ENCODE measurements at places on chromosomes 7 and 10.

DNA sequence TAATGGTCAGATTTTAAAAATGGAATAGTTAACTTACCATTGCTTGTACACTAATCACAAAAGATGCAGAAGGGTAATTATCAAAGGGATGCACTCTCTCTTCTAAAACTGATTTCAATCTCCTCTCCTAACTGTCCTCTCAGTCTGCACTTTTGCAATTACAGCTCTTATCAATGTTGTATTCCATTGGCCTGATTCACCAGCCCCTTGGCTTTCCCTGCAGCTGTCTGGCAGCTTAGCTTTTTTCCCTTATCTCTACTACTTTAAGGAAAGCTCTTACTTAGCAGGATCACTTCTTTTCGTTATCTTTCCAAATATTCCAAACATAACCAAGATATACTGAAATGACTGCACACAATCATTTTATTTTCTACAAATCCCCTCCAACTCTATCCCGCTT is 448.8 kb downstream of the GRM8 start:
- no peak for DNase-seq

DNA sequence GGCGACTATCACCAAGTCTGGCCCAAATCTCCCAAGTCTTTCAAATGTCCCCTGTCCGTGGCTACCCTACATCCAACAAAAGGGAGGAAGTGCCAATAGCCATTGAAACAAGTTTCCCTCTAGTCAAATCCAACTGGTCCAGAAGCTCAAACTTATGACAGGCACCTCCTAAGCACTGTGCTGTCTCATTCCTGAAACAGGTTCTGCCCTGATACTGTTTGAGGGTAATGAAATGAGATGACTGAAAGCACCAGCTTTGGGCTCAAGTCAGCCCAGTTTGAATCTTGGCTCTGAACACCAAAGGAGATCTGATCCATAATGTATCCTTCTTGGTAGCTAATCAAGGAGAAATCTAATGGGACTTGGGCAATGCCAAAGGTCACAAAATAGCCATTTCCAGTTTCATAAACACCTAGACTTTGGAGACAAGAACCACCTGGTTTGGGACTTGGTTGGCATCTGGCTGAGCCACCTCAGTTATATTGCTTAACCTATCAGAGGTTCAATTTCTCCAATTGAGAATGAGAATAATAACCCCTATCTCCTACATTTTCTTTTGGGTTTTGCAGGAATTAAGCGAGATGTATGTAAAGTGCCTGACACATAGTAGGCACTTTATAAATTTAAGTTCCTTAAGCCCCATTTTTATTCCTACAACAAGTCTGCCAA is 34.7 kb upstream of the ARID5B start:
- DNase-seq, result no peak

DNA sequence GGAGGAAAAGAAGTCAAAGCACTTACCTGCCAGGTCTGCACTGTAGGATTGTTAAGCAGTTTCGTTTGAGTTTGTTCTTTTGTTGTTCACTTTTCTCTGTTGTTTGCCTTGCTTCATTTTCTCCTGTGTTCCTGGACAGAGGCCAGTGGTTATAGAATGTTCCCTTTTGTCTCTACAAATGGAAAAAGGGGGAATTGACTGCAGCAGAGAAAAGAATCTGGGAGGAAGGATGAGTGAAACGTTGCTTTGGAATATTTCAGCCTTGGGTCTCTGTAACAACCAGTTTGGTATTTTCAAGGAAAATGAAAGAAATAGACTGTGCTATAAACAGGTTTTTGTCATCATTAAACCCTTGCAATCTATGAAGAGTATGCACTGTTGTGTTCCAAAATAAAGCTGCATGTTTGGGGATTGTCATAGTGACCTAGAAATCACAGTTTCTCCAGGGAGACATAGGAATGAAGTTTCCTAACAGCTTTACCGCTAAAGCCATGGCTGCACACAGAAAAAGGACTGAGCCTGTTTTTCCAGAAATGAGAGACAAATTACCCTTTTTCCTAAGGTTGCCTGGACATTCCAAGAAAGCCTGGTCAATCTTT is 60.8 kb upstream of the HABP2 start:
- DNase-seq, result no peak

- peak; percentile 22 for DNase-seq
These were observed 132.1 kb downstream of the KLF6 start for GRCh38 chr10:3652886-3653285.

DNA sequence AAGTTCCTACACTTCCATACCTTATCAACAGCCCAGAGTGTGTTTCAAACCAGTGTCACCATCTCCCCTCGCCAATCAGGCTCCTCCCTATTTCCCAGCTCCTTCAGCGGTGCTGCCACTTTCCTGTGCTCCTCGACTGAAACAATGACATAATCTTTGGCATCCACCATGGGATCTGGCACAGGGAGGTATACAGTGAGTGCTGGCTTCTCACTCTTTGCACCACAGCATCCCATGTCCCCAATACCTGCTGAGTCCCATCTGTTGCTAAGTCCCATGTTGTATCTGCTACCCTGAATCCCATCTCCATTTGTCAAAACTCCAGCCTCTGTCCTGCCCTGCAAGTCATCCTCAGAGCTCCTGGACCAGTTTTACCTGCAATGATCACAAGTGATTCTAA is 15.4 kb downstream of the PAXIP1 start:
- no peak for DNase-seq

DNA sequence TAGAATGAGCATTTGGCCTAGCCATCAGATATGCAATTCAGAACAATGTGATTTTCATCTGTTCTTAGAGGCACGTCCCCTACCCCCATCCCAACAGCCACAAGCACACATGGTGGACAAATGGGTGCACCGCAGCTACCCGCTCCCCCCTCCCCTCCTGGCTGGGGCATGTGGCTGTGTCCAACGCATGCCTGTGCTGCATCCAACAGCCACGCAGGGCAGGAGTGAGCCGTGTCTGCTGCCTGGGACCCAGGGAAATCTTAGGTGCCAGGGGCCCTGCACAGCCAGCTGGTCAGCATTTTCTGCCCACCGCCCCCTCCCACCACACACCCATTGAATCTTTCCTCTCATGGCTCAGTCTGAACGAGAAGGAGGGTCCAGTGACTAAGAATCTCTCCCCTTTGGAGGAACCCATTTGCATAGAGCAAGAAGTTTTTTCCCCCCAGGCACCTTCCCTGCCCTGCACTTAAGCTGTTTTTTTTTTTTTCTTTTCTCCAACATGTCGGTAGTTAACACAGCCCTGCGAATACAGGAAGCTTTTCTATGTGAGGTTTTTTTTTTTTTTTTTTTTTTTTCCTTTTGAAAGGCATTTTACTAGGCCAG is 138.9 kb downstream of the WDR11 start:
- DNase-seq, result no peak

GRCh38 chr10:33120700-33121099 is 162.7 kb upstream of the ITGB1 start:
- no peak for DNase-seq

GRCh38 chr10:74079028-74079935 is 71.3 kb downstream of the AP3M1 start:
- DNase-seq, result no peak

GRCh38 chr7:31910191-31910590 is 160.0 kb downstream of the PDE1C start:
- DNase-seq, result no peak

- no peak for DNase-seq
These were observed 32.9 kb upstream of the BTRC start for GRCh38 chr10:101321073-101321472.

GRCh38 chr10:86366033-86366901 is at the start of gene GRID1:
TSS of gene GRID1 (minus strand) at chr10:86366795.
- DNase-seq, result peak; percentile 20

DNA sequence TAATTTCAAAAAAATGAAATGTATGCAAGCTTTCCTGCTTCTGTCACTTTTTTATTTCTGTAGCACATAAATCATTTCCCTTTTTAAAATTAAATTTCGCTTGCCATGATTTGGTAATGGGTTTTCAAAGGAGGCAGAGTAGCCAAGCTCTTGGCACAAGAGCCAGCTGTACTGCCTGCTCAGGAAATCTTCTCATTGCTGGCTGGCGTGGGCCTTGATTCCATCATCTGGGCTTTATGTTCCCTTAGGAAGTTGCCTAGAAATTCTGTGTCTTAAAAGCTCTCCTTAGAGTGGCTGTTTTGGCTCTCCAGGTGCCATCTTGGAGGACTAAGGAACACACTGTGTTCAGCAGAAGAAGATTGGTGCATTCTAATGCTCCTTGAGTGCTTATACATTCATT is 107.4 kb downstream of the ARID5B start:
- no peak for DNase-seq

DNA sequence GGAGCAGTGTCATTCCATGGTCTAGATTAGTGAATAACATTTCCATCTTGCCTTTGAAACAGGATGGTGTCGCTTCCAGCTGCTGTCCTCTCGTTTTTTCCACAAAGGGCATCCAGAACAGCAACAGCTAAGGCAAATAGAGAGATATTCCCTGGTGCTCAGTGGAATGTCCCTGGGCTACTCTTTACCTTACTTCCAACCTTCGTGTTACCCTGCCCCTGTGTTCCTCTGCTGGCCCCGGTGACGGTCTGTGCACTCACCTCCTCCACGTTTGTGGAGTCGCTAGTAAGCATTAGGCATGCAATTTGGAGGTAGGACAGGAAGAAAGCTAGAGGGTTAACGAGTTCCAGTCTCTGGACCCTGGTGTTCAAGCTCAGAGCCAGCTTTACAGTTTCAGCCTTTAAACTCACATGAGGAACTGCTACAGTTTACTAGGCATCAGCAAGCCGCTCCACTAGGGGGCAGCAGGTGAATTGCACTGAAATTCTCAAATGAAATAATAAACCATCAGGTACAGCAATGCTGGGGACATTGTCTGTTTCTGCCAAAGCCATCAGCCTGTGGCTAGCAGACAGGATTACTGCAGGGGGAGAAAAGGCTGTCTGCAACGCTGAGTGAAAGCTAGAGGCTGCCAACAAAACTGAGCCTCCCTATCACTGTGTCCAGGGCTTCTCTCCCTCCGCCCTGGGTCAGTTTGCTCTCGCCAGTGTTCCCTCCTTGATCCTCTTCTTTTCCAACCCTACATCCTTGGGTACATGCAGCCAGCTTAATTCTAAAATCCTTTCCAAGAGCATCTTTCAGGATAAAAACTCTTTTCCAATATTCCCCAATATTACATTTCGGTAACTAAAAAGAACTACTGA is 9.0 kb downstream of the MRPL32 start:
- DNase-seq, result peak; percentile 77

GRCh38 chr10:47326306-47326926 is 4.2 kb downstream of the GDF2 start:
- DNase-seq, result no peak

DNA sequence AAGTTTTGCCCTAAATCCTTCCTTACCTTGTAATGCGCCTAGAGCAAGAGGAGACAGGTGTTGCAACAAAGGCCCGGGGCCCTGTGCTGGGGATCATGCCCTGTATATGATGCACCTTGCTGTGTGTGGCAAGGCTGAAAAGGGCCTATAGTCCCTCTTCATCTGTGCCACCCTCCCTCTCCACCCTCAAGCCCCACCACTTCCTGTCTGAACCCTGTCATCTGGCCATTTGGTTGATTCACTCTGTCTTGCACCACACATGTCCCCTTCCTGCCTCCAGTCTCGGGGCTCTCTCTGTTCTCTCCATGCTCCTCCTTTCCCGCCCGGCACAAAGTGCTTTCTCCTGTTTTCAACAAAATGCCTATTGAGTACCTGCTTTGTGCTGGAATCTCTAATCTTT is 11.5 kb upstream of the MALSU1 start:
- no peak for DNase-seq

- no peak for DNase-seq
These were observed 545 bp downstream of the NACAD start for GRCh38 chr7:45088146-45088701.

- DNase-seq, result no peak
These were observed 204.1 kb downstream of the ZNF365 start for GRCh38 chr10:62578301-62578700.

GRCh38 chr7:1136841-1137516 is 23.0 kb downstream of the ZFAND2A start:
- no peak for DNase-seq

DNA sequence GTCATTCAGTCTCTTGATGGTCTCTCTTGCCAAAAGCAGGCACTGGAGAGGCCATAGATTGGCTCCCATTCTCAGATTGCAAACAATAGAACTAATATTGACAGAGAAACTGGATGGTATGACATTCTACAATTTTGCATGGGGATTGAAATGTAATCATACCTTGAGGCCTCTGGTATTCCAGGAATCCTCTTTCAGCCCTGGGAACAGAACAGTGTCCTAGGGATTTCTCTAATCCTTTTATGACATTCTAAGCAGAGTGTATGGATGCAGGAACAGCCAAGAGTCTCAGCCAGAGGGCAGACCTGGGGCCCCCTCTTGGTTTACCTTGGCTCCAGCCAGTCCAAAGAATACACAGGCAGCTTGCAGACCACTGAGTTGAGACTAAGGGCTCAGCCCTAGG is 206.4 kb downstream of the KCNMA1 start:
- no peak for DNase-seq

DNA sequence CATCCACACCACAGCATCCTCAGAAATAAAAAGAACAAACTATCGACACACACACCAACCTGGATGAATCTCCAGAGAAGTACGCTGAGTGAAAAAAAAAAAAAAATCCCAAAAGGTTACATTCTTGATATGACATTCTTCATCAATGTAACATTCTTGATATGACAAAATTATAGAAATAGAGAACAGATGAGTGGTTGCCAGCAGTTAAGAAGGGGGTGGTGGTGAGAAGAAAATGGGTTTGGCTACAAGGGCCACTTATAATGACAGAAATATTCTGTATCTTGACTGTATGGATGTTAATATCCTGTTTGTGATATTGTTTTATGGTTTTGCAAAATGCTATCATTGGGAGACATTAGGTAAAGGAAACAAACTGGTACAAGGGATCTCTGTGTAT is 36.9 kb downstream of the VSTM4 start:
- no peak for DNase-seq

GRCh38 chr7:158314394-158314793 is 273.2 kb downstream of the PTPRN2 start:
- DNase-seq, result no peak

- DNase-seq, result no peak
These were observed 167.6 kb downstream of the CXCL12 start for GRCh38 chr10:44217274-44217820.

- DNase-seq, result no peak
These were observed 366.4 kb upstream of the POM121L12 start for GRCh38 chr7:52669031-52669430.

DNA sequence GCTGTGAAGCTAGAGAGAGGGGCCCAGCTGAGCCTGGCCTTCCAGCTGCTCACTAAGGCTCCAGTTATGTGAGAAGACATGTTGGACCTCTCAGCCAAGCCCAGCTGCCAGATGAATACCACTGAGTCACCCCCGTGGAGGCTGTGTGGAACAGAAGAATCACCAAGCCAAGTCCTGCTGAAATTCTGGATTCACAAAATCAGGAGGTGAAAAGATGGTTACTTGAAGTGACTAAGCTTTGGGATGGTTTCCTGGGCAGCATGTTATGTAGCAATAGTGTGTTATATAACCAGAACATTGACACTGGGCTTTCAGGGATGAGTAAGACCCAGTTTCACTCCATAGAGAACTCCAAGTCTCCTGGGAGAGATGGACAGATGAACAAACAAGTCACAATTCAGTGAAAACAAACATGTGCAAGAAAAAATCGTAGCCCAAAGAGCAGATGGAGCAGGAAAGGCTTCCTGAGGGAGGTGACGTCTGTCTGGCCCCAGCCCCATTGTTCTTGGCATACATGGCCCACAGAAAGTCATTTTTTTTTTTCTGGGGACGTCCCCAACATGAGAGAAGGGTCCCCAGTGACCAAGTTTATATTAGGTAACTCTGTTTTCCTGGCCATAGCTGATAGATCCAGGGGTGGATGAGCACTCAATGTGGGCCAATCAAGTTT is 64.1 kb upstream of the PDZD8 start:
- no peak for DNase-seq

All from activated CD4-positive, alpha-beta T cell treated with anti-CD3 and anti-CD28 coated beads for 4 hours (primary cell).